ENCODE measurements at places on chromosomes 4 and X.

DNA sequence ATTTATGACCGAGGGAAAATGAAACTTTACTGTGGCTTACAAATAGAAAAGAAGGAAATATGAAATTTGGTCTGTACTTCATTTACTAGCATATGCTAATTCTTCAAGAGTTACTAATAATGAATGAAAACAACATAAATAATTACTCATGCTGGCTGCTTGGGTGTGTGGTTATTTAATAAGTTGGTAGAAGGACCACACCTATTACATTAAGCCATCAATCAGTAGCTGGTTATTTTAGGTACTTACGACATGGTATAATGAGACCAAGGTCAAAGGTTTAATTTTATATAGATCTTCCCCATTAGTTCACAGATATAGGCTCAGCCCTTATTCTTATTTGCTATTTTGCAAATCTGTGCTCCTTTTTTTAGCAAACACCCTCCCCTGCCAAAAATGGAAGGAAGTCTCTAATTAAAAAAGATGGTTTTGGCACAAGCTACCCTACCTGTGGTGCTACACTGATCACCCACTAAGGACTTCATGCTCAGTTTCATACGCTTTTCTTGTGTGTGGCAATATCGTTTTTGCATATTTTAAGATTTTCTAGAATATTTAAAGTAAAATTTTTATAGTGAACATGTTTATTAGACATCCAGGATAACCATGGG is 14.1 kb downstream of the TMPRSS11D start:
- no peak for DNase-seq

- no peak for DNase-seq
These were observed 91.3 kb downstream of the PTPN13 start for GRCh38 chr4:86685401-86685800.

DNA sequence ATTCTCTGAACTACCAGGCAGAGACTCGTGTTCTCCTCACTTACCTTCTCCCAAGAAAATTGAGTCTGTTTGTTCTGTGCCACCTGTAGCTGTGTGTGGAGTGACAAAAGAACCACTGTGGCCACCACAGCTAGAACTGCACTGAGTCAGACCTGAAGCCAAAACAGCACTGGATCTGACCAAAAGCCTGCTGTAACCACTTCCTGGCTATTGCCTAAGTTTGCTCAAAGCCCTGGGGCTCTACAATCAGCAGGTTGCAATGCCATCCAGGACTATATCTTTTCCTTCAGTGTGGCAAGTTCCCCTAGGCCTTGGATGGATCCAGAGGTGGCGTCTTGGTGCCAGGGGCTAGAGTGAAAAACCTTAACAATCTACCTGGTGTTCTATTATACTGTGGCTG is 449.1 kb downstream of the FAM133A start:
- no peak for DNase-seq

DNA sequence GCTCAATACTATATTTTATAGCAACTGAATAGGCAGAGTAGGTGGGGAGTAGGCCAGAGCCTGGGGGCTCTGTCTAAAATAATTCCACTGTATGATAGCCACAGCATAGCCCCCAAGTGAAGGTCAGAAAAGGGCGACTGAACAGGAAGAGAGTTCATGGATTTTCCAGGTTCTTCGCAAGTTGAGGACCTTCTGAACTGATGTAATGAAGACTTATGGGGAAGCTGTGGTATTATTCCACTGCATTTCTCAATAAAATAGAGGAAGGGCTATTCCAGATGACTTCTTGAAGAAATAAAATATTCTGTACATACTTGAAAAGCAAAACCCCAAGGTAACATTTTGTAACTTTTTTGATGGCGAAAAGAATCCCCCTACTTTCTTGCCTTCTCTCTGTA is 231.4 kb upstream of the GPC4 start:
- no peak for DNase-seq

- no peak for DNase-seq
These were observed 225.1 kb downstream of the CBR4 start for GRCh38 chr4:168784786-168785461.

- DNase-seq, result no peak
These were observed 16.4 kb downstream of the DDX3X start for GRCh38 chrX:41350150-41350975.

GRCh38 chr4:40059362-40059761 is 2.7 kb downstream of the N4BP2 start:
- DNase-seq, result no peak

- no peak for DNase-seq
These were observed 685 bp upstream of the NDNF start for GRCh38 chr4:121073004-121073435.

- DNase-seq, result no peak
These were observed 302.7 kb downstream of the KCTD8 start for GRCh38 chr4:44145868-44146267.
